WERI-Rb-1 (cell line): ENCODE measurements at places on chromosomes 7 and 10.
A peak's percentile ranks its signal among the peaks of the same experiment; 100 is the strongest.

GRCh38 chr7:140918236-140918635 is 6.5 kb downstream of the BRAF start:
- DNase-seq = no peak

- no peak for DNase-seq
Observed at GRCh38 chr7:54837168-54837567, 78.2 kb upstream of the SEC61G start.

DNA sequence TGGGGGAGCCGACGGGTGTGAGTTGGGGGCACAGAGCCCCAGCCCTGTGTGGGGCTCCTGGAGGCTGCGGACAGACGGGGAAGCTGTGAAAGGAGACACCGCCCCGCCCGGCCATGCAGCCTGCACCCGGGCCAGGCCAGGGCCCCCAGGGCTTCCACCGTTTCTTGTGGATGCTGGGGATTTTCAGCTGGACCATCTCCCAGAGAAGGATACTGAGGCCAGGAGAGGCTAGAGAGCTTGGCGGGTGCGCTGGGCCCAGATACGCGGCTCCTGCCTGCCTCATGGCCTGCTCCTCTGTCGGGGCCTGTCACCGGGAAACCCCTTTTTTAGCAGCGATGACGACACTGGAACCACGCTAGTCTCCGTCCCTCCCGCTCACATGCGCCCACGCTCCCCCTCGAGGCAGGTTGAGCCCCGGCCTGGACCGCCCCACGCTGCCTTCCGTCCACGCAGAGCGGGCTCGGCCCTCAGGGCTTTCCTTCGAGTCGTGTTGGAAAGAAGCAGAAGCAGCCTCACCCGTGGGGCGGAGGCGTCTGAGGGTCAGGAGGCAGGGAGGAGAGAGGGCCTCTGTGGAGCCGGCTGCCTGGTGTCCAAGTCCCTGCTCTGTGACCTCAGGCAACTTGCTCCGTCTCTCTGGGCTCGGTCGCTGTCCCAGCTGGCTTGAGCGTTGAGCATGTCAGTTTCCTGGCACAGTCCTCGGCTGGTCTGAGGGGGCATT is 11.7 kb downstream of the TMEM184A start:
- no peak for DNase-seq

DNA sequence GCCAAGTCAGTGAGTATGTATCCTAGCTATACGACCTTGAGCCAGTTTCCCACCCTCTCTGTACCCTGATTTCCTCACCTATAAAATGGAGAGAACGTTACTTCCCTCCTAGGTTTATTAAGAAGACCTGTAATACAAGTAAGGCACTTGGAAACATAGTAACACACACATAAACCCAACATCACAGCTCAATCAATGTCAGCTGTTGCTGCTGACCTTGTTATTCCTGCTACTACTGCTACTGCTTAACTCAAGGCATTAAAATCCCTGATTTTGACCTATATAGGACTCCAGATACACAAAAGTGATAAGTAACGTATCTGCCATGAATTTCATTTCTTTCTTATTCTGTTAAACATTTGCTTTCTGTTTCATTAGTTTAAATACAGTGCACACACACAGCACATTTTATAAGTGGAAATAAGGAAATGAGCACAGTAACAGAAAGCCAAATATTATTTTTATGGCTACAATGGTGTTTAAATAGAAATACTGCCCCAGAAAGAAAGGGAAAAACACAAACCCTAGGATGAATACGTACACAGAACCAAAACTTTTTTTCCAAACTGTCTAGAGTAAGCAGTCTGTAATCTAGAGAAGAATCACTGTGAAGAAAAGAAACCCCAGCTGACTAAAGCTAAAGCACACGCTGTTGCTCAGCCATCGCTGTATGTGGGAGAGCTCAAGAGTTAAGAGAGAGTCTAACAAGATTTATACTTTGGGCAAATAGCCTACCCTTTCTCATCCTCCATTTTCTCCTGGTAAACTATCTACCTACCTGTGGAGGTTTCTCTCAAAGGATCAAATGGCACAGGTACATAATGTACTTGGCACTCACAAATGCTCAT is 19.0 kb downstream of the NAPEPLD start:
- no peak for DNase-seq

- no peak for DNase-seq
Observed at GRCh38 chr7:5333121-5334045, 50.6 kb downstream of the SLC29A4 start.

GRCh38 chr7:76352193-76352592 is 6.6 kb downstream of the YWHAG start:
- no peak for DNase-seq

DNA sequence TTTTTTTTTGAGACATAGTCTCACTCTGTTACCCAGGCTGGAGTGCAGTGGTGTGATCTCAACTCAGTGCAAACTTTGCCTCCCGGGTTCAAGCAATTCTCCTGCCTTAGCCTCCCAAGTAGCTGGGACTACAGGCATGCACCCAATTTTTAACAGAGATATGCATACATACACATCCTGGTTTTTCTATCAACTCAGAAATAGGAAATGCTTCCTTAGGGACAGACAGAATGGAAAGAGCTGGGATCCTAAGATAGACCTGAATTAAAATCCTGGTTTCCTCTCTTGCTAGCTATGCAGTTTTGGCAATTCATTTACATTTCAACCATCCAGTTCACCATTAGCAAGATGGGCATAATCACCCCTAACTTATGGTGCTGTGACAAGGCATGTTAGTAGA is 347.5 kb downstream of the GPAM start:
- DNase-seq = no peak

DNA sequence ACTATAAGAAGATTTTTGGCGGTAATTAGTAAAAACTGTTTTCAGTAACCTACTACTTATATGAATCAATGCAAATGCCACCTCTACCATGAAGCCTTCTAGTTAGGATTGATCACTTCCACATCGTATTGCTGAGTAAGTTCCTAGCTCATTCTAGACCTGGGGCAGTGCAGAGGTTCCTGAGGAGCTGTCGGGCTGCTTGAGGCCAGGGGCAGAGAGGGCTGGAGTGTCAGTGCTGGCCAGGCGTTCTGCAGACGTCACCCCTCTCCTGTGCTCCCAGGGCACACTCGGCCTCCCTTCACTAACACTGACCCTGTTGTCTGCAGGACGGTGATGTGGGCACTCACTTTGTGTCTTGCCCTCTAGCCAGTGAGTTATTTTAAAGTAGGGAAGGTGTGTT is 275.7 kb downstream of the CELF2 start:
- no peak for DNase-seq

DNA sequence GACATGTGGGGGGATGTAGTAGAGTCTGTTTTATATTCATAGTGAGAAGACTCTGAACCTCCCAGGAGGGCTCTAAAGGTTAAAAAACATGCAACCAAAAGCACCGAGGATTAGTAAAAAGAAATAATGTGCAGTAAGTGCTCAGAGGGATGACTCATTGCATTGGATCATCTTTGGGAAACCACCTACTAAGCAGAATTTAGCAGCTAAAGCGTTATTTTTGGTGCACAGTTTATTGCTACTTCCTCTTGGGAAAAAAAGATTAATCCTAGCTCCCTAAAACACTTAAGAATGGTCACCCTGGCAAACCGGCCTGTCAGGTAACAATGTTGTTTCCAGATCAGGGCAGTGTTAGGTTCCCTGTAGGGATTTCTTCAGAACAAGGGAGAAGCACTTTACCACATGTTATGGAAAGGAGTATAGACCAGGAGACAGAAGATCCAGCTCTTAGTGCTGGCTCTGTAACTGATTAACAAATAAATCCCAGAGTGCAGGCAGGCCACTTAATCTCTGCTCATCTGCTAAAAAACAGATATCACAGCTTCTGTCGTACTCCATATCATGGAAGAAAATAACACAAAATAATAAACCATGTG is 44.8 kb upstream of the FAM133B start:
- DNase-seq = peak; percentile 47

GRCh38 chr7:27192546-27193334 is 7.2 kb downstream of the HOXA13 start:
- DNase-seq = no peak

GRCh38 chr10:120530699-120531098 is 73.7 kb downstream of the PLPP4 start:
- no peak for DNase-seq

DNA sequence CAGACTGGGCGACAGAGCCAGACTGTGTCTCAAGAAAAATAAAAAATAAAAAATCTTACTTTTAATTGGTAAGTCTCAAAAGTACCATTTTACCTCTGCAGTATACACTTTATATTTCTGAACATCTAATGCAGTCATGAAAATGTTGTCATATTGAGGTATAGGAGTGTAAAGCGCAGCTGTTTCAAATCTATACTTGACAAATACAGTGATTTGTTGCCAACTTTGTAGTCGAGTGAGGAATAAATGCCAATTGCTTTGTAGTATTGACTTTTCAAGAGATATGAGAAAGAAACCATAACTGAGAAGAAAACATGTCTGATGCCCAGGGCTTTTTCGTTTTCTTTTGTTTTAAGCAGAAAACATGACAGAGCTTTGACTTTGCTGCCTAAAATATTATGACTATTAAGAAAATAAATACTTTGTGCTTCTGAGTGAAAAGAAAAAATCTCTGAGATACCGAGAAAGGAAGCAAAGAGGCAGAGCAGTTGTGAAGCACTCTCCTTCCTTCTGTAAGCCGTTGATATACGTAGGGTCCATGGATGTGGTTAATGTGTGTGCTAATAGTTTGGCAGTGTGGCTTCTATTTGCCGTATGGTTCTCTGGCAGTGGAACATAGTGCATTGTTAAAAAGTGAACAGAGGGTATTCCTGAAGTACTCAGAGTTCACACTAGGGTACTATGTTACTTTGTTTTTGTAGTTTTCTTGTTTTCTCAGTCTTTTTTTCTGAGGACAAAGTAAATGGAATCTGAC is 38.2 kb downstream of the AVL9 start:
- no peak for DNase-seq

- DNase-seq = no peak
Observed at GRCh38 chr7:151817981-151818673, 58.8 kb downstream of the PRKAG2 start.

- no peak for DNase-seq
Observed at GRCh38 chr7:150945853-150946420, 32.2 kb downstream of the KCNH2 start.

- no peak for DNase-seq
Observed at GRCh38 chr7:102305414-102306268, 19.0 kb downstream of the SH2B2 start.

DNA sequence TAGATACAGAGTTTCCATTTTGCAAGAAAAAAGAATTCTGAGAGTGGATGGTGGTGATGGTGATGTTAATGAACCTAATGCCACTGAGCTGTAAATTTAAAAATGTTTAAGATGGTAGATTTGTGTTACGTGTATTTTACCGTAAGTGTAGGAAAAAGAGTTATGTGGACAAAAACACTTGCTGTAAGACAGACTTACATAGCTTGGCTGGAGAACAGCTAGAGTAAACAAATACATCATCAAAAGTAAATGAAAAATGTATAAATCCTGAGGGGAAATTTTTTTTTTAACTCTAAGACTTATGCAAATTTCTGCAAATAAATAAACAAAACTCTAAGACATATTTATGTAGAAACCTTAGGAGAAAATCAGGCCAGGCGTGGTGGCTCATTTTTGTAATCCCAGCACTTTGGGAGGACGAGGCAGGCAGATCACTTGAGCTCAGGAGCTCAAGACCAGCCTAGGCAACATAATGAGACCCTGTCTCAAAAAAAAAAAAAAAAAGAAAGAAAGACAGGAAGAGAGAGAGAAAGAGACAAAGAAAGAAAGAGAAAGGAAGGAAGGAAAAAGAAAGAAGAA is 66.2 kb upstream of the CDK13 start:
- DNase-seq = no peak

DNA sequence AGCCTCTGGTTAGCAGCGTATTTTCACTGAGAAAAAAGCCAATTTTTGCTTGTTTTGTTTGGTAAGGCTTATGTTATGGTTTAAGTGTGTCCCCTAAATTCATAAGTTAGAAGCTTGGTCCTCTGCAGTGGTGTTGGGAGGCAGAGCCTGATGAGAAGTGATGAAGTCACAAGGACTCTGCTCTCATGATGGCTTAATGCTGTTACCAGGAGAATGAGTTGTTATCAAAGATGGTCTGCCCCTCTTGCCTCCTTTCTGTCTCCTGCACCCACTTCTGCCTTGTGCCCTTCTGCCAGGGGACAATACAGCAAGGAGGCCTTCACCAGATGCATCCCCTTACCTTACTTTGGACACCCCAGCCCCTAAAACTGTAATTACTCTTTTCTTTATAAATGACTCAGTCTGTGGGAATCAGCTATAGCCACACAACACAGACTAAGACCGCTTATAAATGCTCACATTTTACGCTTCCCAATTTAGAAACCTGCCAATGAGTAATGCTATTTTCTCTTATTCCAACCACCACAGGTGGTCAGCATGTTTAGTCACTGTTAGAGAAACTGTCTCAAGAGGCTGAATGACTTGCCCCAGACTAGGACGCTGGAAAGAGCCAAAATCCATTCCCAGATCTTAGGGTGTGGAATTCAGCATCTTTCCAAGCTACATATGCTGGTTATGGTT is 6.1 kb upstream of the PKD1L1 start:
- no peak for DNase-seq

DNA sequence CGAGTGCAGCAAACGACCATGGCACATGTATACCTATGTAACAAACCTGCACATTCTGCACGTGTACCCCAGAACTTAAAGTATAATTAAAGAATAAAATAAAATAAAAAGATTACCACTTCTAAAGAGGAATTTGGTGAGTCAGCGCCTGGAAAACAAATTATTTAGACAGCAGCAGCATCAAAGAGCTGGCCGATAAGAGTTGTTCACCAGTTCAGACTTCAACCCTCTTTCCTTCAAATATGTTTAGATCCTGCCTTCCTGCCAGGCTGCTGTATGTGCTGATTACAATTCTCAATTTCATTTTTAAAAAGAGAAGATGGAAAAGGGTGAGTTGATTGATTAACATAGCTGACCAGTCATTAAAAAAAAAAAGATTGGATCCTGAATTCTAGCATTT is 672.0 kb upstream of the NRP1 start:
- no peak for DNase-seq

- DNase-seq = peak; percentile 20
Observed at GRCh38 chr10:52644373-52645186, 128.0 kb downstream of the MBL2 start.

DNA sequence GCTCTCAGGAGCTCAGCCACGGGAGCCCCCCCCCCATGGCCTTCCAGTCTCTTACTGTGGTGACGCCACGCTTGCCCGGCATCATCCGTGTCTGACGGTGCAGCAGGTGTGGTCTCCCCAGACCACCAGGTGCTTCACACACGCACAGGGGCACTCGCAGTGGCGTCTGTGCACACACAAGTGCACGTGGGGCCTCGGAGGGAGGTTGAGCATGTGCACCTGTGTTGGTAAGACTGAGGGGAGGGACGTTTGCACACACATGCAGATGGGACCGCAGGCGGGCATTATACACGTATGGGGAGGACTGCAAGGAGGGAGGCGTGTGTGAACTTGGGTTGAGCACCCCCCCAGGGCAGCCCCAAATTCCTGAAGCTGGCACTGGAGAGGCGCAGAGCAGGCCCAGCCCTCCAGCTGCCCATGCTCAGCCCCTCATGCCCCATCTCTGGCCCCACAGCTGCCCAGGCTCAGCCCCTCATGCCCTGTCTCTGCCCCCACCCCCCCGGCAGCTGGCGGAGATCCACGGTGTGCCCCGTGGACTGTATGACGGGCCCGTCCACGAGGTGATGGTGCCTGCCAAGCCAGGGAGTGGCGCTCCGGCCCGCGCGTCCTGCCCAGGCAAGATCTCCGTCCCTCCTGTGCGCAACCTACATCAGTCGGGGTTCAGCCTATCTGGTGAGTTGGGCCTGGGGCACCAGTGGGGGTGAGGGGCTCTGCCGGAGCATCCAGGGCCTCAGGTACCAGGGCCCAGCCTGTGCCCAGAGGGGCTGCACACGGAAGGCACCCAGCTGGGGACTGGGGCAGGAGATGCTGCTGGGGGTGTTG is 16.7 kb downstream of the DPYSL4 start:
- DNase-seq = no peak
